ENCODE measurements at places on chromosomes 7 and 10.

DNA sequence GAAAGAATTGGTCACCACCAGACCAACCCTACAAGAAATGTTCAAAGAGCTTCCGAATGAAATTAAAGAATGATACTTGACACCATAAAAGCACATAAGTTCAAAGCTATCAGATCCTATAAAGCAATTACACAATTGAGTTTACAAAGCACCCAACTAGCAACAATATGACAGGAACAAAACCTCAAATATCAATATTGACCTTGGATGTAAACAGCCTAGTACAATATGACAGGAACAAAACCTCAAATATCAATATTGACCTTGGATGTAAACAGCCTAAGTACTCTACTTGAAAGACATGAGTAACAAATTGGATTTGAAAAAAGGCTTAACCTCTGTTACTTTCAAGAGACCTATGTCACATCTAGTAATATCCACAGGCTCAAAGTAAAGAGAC lies 1201.4 kb downstream of the XPNPEP1 start:
- DNase-seq = no peak

GRCh38 chr10:7405637-7406036 lies 5.2 kb downstream of the SFMBT2 start:
- no peak for DNase-seq

- no peak for DNase-seq
Measured at GRCh38 chr10:11189582-11190376, 172.1 kb downstream of the CELF2 start.

GRCh38 chr10:32981760-32982159 lies 23.7 kb upstream of the ITGB1 start:
- DNase-seq = no peak

DNA sequence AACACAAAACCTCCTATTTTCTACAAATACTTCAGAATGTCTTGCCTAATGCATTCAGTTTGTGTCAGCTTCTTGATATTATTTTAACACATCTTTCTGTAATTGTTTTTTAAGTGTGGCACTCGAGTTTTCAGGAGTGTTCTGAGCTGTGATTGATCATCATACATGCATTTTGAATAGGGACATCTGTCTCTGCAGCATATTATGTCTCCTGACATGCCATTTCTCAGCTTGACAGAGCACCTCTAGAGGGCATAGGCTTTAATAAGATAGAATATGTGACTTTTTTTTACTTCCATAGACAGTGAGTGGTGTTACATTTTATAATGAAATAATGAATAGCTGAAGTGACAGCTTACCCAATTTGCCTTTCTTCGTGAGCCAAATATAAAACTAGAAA lies 219.2 kb upstream of the HDAC9 start:
- no peak for DNase-seq

DNA sequence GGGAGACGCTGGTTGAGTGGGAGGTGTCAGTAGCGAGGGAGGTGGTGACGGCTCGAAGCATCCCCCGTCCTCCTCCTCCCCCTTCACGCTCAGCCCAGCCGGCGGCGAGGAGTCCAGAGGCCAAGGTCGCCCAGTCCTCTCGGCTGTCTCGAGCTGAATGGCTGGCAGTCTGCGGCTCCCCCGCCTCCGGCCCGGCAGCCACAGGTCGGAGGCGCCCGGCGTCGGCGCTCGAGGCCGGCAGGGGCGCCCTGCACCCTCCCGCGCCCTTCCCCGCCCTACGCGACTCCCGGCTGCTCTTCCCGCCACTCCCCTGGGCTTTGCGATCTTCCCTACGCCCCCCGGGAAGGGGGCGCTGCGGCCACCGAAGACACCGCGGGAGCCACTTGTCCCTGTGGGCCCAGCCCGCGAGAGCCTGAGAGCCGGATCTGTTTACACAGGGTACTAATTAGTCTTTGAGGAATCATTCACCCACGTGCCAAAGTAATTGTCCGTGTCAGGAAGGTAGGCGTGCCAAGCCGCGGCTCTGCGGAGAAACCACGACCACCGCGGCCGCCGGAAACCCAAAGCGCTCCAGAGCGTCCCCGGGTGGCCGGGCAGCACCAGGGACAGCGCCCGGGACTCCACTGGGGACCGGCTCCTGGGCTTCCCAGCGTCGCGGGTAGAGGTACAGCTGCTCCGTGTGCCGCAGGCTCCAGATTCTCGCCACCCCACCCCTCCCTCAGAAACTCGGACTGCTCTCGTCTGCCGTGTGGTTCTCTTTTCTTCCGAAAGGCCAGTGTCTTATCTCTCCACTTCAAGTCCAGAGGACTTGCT lies at the start of gene NXPH1:
NXPH1 (plus strand) TSS at position 133 of the 813 bp plus-strand sequence.
- no peak for DNase-seq

DNA sequence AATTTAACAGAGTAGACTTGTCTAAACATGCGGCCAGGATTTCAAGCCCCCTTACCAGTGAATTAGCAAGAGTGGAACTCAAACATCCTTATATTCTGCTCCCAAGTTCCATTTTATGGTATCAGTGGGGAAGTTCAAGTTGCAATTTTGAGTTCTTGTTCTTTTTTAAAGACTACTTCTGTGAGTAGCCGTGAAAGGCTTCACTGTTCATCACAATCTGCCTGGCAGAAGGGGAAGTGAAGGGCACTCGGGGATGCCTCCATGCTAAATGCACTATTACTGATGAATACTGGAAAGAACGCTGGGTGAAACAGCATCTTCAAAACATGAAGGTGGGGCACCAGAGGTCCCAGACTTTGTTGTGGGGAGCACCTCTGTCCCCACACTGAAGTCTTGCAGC lies 22.4 kb upstream of the FGL2 start:
- DNase-seq = no peak

DNA sequence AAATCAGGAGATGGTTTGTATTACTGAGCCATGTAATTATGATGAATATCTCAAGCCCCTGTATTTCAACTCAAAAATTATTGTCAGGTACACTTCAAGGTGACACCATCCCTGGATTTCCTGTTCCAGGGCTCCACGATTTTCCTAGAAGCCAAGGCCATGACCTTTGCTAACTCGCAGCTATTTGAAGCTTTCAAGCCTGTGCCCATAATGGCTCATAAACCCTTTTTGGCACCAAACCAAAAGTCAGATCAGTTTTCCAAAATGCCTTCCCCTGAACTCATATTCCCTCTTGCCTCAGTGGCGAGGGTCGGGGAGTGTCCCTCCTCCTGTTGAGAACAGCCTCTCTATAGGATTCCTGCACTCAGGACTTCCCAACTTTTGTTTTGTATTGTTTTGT lies 70.8 kb downstream of the HIP1 start:
- no peak for DNase-seq

GRCh38 chr7:77426052-77426404 lies 9.9 kb upstream of the GSAP start:
- DNase-seq = no peak

DNA sequence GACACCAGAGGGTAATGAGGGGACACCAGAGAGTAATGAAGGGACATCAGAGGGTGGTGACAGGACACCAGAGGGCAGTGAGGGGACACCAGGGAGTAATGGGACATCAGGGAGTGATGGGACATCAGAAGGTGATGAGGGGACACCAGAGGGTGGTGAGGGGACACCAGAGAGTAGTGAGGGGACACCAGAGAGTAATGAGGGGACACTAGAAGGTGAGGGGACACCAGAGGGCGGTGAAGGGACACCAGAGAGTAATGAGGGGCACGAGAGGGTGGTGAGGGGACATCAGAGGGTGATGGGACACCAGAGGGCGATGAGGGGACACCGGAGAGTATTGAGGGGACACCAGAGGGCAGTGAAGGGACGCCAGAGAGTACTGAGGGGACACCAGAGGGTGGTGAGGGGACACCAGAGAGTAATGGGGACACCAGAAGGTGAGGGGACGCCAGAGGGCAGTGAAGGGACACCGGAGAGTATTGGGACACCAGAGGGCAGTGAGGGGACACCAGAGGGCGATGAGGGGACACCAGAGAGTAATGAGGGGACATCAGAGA lies 10.6 kb downstream of the NACAD start:
- no peak for DNase-seq

- DNase-seq = peak; percentile 32
Measured at GRCh38 chr7:98165827-98166667, 45.2 kb upstream of the BHLHA15 start.

DNA sequence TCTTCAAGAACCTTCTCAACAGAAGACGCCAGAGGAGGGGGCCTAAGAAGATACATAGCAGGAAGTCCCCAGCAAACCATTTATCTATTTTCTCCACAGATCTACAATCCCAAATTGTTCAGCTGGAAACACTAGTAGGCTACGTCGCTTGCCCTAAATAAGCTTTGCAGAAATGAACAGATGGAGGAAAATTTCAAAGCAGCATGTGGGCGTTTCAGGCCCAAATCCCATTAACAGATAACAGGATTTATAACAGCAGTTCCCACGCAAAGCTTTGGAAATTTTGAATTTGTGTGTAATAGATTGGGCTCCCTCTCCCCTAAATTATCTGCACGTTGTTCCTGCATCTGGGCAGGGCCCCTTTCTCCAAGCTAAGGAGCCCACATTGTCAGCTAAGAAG lies 60.6 kb upstream of the FRMD4A start:
- no peak for DNase-seq

DNA sequence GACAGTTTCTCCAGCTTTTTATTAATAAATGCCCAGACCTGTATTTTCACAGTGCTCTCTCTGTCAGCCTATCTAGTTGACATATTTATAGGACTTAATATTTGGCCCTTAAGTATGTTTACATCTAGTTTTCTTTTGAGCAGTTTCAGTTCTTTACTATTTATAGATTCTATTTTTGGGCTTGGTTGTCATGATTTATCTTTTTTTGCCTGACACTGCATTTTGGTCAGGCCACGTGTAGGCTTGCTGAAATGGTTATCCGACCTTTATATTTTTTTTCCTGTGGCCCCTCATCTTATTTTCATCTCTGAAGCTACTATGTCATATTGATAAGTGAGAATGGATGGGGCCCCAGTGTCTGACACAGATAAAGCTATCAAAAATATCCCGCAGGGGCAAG lies 515.4 kb upstream of the FZD8 start:
- DNase-seq = no peak

- DNase-seq = no peak
Measured at GRCh38 chr10:98265403-98266378, 2.3 kb downstream of the LOXL4 start.

DNA sequence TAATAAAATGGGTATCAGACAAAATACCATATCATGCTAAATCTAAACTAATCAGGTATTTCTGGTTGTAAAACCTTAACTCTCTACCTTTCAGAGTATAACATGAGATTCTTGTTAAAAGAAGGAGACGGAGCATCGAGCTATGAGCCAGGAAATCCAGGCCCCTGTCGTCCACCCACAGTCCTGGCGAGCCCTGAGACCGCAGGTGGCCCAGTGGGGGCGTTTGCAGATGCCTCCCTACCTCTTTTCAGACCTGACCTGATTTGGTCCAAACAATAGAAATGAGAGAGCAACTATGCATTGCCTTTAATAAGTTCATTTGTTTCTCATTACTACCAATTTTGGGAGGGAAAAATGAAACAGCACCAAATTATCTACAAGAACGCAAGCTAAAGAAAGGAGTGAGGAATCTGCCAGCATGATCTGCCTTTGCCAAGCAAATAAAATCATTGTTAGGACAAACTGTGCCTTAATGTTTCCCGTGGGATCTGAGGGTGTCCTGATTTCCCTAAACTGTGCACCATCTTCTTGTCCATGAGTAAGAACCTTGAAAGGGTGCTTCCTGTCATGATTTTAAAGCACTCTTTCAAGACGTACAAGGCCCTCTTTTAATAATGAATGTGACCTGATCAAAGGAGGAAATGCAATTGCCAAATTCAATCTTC lies 166.7 kb downstream of the TCERG1L start:
- DNase-seq = no peak

DNA sequence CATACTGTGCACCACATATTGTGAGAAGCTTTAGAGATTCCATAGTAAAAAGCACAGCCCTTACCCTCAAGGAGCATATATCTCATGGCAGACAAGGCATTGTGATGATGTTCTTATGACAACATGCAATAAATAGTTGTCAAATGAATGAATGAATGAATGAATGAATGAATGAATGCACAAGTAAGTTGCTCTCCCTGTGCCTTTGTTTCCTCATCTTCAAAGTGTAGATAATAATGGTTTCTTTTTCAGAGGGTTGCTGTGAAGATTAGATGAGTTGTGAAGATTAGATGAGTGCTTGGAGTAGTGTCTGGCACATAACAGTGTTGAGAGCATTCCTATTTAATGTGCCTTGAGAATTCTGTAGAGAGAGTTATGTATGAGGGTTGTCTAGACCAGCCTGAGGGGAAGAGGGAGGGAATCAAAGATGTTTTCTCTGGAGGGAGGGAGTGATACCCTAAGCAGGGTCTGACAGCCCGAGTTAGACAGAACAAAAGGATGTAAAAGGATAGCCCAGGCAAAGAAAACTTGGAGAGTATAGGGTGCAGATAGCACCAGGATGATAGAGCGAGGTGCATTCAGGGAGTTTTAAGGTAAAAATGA lies 217.2 kb downstream of the RELN start:
- no peak for DNase-seq

DNA sequence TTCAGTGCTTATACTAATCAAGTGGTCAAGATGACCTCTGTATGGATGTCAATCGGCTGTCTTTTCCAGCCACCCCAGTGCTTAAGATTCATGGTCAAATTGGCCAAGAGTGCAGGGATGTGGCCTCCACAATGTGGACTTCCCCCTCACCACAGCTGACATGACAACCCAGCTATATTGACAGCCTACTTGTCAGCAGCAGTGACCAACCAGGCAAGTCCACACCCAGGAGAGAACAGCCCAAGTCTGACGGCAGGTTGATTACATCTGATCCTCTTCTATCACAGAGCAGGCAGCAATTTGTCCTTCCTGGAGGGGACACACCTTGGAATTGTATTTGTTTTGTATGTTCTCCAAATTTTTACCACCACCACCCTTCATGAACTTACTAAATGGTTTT lies 8.2 kb upstream of the ERVW-1 start:
- DNase-seq = no peak

DNA sequence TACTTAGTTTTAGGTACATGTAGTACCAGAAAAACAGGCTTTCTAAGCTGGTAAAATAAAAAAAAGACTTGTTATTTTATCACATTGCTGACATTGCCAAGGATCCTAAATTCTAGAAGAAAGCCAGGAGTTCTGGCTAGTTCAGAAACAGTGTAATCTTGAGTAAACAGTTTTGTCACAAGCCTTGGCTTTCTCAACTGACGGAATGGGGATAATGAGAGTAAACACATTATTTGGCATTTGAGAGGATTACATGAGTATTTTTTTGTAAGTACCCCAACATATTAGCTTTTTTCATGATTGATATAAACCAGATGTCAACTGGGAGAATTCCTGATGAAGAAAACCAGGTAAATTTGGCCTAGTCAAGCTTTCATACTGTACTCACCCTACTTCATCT lies 269.8 kb downstream of the SORCS1 start:
- no peak for DNase-seq

- no peak for DNase-seq
Measured at GRCh38 chr10:21705828-21706176, 171.8 kb downstream of the MLLT10 start.

GRCh38 chr10:71213127-71213621 lies 804 bp downstream of the UNC5B start:
- DNase-seq = no peak
